ENCODE measurements at places on chromosomes 11 and 22.

DNA sequence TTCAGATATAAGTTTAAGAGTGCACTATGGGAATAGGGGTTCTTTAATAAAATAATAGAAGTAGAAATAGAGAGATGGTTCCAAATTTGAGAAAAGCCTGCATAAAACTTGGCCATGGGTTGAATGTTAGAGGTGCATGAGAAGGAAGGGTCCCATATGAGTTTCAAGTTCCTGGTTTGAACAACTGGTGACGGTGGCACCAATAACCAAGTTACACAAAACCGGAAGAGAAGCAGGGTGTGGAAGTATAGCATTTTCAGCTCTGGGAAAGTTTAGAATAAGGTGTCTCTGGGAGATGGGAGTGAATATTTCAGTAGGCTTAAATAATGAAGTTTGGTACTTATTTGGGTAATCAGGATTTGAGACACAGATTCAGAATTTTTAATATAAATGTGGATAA is 2.4 kb downstream of the CASP1 start:
- DNase-seq: no peak

DNA sequence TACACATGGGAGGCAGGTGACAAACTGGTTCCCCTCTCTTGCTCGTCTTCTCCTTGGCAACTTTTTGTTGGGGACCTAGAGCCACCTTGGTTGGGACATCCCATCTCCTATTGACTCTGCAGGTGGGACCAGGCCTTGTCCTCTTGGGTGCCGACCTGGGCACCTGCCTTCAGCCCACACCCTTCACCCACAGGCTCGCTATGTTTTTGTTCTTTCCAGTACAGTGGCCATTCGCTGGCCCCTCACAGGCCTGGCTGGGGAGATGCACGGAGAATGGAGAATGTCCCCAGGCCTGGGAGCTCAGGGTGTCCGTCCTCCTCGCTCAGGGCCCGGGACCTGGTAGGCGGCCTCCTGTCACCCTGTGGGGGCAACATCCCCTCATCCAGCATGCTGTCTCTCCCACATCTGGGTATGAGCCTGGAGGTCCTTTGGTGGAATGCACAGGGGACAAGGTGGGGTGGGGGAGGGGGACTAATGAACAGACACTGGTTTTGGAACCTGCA is 14.9 kb upstream of the OMP start:
- DNase-seq: no peak

GRCh38 chr11:113977071-113977490 is 2.2 kb downstream of the HTR3A start:
- DNase-seq: no peak

- no peak for DNase-seq
Observed at GRCh38 chr11:12761029-12761428, 86.8 kb downstream of the TEAD1 start.

DNA sequence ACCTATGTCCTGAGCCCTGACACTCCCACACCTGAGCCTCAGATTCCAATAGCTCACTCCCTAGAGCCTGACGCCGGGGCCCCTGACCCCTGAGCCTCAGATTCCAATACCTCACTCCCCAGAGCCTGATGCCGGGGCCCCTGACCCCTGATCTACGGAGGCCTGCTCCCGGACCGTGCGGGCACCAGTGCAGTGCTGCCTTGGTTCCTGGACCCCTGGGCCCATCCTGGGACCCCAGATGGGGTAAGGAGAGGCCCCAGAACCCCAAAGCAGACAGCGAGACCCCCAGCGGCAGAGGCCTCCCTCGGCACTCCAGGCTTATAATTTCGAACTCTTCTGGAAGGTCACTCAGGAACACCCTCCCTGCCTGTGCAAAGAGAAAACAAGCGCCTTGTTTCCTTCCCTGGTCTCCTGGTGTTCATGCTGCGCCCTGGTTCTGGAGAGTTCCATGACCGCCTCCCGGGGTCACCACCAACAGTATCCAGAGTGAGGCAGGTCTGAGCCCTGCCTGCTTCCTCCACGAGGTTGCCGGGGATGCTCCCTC is 7.5 kb downstream of the SUSD2 start:
- no peak for DNase-seq

DNA sequence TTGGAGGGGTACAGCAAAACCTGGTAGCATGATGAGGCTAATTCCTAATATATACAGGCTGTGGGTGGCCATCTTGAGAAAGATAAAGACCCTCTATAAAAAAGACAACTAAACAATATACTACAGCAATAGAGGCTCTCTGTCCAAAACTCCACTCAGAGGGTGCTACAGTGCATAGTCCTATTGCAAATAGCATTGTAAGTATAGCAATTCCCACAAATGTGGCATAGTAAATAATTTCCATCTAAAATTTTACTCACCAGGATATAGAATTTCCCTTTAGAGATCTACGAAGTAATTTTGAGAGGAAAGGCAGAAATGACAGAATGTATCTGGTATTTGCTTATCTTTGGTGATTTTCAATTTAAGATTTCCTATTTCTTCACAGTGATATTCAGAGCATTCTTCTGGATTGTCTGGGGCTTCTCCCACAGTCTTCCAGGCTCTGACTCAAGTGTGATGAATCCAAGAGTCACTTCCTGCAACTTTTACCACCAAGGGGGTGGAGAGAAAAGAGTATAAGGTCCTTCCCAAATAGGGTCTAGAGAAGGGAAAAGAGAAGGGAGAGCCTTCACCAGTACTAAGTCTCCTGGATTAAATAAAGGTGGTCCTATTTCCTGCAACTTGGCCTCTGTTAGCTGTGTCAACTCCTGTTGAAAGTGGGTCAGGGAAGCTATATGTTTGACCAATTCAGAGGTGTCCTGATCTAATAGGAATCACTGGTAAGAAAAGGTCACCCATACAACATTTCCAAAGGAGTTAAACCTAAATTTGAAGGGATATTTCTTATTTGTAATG is 1054.7 kb upstream of the CNTN5 start:
- no peak for DNase-seq

GRCh38 chr11:73428227-73428626 is 52.0 kb downstream of the RELT start:
- no peak for DNase-seq

DNA sequence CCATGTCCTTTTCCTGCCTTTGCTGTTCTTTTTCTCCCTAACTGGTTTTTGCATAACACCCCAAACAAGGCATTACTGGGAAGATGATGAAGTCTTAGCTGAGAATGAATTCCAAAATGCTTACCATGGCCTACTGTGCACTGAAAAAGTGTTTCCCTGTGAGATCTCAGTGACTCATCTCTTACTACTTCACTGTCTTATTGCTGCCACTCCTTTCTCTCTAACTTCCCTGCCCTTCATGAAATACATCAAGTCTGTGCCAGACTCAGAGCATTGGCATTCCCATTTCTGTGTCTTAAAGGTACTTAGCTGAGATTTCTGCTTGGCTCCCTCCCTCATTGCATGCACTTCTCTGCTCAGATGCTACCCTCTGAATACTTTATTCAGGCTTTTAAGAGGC is 49.1 kb upstream of the MUC15 start:
- DNase-seq: no peak
